ENCODE measurements at places on chromosomes 11 and 22.

- peak; percentile 42 for DNase-seq
Observed at GRCh38 chr11:73274722-73275380, 2.7 kb downstream of the P2RY6 start.

GRCh38 chr11:77208535-77208934, 80.5 kb downstream of the MYO7A start:
- DNase-seq, result no peak

DNA sequence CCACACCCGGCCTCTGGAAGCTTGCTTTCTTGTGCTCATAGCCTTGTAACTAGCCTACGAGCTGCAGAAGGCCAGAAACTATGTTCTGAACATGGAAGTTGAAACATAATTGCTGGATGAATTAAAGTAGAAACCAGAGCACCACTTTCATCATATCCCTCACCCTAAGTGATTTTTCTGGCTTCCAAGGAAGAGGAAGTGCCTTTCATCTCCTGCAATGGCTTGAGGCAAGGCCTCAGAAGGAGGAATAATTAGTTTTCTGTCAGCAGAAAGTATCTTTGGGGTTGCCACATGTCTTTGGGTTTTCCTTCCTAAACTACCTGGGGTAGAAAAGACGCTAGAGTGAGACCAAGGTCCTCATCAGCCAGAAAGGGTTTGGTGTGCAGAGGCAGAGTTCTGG, 14.5 kb downstream of the RPL27A start:
- DNase-seq, result peak; percentile 41

GRCh38 chr11:119589001-119589400, 140.0 kb downstream of the NECTIN1 start:
- DNase-seq, result no peak

DNA sequence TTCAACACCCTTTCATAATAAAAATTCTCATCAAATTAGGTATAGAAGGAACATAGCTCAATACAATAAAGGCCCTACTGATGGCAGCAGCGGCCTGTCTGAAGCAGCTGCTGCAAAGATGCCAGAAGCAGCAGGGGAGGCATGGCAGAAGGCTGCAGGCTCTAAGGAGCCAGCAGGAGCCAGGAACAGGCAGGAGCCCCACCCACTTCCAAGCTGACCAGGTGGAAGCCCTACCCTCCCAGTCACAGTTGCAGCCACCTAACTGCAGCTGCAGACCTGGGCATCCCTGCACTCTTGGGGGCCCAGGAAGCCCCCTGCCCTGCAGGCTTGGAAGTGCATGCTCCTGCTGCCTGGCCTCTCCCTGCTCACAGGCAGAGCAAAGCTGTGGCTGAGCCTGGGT, 18.2 kb upstream of the OR6A2 start:
- DNase-seq, result no peak

Measured in inflammatory macrophage treated with lipopolysaccharide for 1 hour (primary cell).